ENCODE measurements at places on chromosomes 6 and 20.

GRCh38 chr6:138012682-138013081 is 94.5 kb downstream of the PERP start:
- no peak for DNase-seq

- no peak for DNase-seq
These were observed 430.2 kb downstream of the QKI start for GRCh38 chr6:163844761-163845160.

GRCh38 chr20:46703435-46703834 is 6.0 kb upstream of the SLC2A10 start:
- DNase-seq, result no peak

GRCh38 chr6:115969930-115970273 is 90.8 kb downstream of the FRK start:
- DNase-seq, result no peak

Data from stimulated activated CD8-positive, alpha-beta memory T cell treated with anti-CD3 and anti-CD28 coated beads, Interleukin-12 subunit alpha, Interleukin-12 subunit beta, amount 100 ng/mL, for 1 hour (primary cell).